ENCODE measurements at places on chromosomes 3 and 15.

- no peak for DNase-seq
These were observed 12.0 kb downstream of the SAMMSON start for GRCh38 chr3:70011582-70011981.

DNA sequence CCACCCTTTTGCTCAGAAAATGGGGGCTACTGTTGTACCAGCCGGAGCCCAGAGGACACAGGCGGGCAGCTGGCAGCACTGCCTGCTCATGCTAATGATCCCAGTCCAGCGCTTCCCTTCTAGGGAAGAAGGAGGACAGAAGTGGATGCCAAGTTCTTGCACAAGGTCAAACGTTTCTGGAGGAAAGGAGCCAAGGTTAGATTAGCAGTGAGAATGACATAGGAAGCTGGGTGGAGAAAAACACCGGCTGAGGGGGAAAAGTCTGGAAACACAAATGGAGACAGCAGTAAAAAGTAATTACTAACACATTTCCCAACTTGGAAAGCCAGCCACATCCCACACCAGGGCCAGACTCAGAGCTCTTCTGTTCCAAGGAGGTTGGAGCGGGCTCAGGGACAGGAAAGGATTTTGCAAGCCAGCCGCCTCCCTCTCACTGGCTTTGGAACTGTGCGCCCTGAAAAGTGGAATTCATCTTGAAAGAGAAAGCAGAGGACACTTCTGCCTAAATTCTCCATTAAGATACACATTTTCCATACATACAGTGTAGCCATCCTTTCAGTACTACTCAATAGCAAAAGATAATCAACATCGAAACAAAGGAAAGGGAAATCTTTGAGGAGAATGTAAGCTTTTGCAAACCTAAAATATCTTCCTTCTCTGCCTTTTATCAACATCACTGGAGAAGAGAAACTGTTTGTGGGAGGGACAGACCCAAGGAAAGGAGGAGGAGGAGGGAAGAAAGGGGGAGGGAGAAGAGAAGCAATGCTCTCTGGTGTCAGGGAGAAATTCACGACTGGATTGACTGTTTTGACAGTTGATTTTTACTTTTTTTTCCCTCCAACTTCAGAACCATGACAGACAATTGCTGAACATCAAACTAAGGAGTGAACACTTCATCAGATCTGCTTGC, 133.6 kb downstream of the CD47 start:
- peak; percentile 77 for DNase-seq

- DNase-seq: no peak
These were observed 2.4 kb downstream of the MUC4 start for GRCh38 chr3:195809291-195809785.

GRCh38 chr3:44885618-44886017, 11.2 kb downstream of the TGM4 start:
- DNase-seq: no peak

DNA sequence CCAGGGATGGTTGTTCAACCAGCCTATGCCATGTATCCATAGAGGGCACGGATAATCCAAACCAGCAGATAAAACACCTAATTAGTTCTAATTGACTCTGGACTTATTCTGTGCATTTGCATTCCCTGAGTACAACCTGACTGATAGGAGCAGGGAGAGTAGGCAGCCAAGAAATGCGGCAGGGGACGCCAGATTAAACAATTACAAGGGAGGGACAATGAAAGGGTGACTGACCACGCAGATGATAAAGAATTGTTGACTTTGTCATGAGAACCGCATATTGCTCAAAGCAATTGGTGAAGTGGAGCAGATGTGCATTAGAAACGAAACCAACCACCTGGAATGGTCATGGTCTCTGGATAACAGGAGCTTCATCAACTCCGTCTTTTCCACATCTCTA, 369.1 kb upstream of the FRG2C start:
- no peak for DNase-seq

DNA sequence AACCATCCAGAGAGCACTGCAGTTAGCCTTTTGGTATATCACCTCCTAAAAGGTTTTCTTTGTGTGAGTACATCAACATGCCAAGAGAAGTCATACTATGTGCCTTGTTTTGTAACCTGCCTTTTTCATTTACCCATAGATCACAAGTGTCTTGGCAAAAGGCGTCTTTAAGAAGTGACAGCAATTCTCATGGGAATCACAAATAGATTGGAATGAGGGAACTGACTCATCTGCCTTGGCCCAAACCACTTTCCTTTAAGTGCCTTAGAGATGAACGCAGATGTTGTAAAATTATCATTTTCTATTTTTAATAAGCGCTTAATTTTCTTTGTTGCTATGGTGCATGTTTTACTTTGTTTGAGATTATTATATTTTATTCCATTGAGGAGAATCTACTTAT, 20.7 kb upstream of the POMGNT2 start:
- DNase-seq: no peak

GRCh38 chr15:28026764-28027713, 72.1 kb downstream of the OCA2 start:
- no peak for DNase-seq

- DNase-seq: no peak
These were observed 24.5 kb upstream of the KLF13 start for GRCh38 chr15:31302029-31302657.

DNA sequence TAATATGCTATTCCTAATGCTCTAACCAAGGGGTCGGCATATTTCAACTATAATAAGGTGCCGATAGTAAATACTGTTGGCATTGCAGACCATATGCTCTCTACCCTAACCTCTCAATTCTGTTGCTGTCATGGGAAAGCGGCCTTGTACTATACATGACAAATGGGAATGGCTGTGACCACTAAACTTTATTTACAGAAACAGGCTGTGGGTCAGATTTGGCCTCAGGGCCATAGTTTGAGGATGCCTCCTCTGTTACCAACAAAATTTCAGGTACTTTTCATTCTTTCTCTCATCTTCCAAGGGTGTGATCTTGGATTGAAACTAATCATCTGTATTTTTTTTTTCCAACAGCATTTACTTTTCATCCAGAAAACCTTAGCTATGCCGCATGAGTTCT, 242.0 kb downstream of the MAGI1 start:
- DNase-seq: no peak

- DNase-seq: no peak
These were observed 59.0 kb downstream of the FRMD4B start for GRCh38 chr3:69326855-69327300.

- DNase-seq: no peak
These were observed 130.6 kb upstream of the FHIT start for GRCh38 chr3:61381745-61382392.

DNA sequence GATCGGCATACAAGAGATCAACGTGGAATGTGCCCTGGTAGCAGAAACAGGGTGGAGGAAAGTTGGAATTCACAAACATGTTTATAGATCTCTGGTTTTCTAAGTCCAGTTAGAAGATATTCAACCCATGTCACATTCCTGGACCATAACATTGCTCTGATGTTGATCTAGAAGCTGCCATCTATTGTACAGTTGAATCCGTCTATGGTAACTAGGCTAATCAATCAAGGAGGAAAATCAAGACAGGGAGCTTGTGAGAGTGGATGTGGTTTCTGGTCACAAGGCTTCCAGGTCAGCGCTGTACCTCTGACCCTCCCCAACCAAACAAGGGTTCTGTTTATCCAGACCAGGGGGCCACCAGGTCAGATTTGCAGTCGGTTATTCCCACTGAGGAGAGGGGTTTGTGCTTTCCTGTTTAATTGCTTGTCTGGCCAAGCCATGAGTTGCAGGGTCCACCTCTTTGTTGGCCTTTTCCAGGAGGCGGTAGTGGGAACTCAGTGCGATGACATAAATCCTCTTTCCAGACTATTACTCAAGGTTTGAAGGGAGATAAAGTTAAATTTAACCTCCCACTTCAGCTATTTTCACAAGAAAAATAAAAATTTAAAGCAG, 130.3 kb downstream of the SLCO3A1 start:
- DNase-seq: no peak

DNA sequence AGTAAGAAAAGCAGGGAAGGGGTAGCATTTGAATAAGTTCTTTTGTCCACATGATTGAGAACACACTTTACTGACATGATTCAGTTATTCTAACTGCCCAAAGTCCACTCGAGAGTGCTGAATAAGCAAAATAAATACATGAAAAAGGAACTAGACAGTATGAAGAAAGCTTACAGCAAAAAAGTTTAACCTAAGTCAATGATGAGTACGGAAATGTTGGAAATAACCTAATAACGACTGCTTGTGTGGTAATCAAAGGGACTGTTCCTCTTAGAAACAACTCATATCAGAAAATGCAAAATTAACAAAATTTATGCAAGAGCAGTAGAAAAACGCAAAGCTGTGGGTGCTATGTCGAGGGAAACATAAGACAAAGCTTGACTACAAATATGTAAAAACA, 36.6 kb downstream of the DMXL2 start:
- no peak for DNase-seq

DNA sequence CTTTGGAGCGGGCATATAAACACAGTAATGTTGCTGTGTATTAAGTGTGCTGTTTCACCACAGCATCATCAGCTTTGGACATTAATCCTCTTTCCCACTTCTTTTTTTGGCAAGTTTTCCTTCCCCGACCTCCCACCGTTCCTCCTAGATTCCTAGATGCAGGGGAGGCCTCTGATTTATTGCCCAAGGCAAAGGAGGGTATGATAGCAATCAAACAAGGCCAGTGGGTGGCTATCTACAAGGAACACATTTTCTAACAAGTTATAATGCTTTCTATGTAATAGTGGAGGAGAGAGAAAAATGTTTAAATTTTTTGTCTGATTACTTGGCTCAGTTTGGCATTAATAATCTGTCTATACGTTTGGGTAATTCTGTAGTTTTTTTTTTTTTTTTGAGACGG, 38.1 kb downstream of the ATG7 start:
- no peak for DNase-seq

DNA sequence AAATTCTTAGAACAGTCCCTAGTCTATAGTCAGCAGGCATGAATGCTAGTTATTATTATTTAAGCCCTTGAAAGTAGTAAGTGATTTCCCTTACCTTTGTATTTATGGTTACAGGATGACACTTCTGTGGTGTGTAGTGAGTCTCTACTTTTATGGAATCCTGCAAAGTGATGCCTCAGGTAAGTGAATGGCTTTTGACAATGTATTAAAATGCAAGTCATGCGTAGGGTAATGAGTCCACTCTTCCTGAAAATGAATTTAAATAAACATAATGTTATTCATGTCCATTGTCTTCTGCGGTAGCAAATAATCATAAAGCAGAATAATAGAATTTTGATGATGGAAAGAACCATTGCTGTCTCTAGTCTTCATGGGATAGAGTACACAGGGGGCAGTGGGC, 50.3 kb downstream of the IL1RAP start:
- no peak for DNase-seq

DNA sequence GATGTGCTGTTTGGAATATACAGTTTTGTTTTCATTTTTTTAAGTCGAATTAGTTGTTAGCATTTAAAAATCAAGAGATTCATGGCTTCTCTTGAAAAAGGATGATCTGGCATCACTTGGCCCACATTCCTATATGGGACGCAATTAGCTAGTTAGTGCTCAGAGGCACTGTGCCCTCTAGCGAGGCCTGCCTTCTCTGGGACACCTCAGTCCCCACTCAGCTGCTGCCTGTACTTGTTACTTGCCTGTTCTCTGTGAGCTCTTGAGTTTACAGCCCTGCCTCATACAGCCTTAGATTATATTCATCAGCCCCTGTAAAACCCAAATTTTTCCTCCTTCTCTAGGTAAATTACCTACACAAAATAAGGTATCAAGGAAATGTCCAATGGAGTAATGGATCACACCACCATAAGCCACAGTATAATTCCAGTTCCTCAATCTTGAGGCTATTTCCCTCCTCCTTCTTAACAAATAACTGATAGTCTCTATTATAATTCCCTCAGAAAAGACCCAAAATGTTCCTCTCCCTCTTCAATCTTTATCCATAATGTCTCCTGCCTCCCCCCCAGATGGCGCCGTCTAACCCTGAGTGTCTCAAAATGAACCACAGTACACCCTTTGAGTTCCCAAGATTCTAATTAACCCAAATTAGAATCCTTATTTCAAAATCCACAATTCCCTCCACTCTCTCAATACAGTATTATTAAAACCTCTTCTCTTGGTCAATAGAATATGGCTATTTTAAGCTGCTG, 2.7 kb downstream of the ZMAT3 start:
- DNase-seq: no peak

GRCh38 chr3:171379281-171379680, 80.9 kb downstream of the TNIK start:
- DNase-seq: no peak

DNA sequence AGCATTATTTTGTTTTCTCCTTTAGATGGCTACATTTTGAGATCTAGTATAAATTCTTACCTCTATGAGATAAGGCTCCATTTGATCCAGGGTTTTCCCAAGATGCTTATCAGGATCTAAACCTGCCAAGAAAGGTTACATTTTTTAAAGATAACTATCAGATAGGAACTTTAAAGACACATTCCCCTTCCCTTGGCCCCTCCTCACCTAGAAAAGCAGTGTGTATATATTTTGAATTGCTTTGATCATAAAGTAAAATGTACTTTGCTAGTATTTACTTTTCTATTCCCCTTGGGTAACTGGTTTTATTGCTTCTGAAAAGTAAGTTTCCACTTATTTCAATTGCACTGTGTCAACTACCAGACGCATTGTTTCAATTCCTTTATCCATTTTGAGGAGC, 135.2 kb downstream of the DPH6 start:
- no peak for DNase-seq

DNA sequence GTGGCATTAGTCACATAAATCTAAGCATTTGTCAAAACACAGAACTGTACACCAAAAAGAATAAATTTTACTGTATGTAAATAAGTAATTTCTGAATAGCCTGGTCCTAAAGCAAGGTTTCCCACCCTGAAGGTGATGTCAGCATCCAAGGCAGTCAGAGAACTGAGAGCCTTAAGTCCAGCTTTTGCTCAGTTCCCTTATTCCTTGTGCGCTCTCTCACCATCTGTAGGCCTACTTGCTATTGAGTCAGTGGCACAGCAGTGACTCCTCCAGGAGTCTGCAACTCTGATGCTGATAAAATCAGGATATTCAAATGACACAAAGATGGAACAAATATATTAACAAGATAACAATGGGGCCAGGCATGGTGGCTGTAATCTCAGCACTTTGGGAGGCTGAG, 22.3 kb downstream of the VPS39 start:
- DNase-seq: no peak

- no peak for DNase-seq
These were observed 177.4 kb downstream of the POTEB3 start for GRCh38 chr15:21262851-21263425.

DNA sequence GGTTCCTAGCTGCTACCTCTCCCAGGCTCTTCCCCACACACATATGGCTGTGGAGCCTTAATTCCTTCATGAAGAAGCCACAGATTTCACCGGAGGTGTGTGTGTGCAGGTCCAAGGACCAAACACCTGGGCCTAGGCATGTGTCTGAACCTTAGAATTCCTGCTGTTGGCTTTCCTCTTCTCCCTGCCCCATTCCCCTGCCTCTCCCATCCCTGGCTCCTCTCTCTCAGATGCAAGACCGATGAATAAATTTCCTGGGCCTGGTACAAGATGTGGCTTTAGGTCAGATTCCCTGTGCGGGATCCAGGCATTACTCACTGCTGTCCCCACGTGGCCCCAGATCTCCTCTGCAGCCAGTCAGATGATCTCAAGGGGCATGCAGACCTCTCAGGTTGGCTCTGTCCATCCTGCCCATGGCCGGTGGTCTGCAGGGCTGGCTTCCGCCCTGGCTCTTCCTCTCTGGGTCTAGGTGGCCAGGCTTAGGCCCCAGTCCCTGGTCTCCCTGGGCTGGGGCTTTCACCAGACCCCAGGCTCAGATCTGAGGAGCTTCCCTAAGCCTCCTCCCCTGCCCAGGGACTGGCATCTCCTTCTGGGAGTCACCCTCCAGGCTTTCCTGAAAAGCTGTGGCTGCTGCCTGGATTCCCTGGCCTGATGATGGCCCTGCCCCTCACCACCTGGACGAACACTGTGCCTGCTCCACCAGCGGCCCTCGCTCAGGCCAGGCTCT, 20.5 kb downstream of the CCR9 start:
- no peak for DNase-seq

GRCh38 chr15:58583171-58583908, 151.5 kb downstream of the LIPC start:
- DNase-seq: no peak

Data from left ventricle myocardium inferior (tissue), 1 donor.